Vagina (tissue), 2 donors: ENCODE measurements at places on chromosomes 7 and 10.

DNA sequence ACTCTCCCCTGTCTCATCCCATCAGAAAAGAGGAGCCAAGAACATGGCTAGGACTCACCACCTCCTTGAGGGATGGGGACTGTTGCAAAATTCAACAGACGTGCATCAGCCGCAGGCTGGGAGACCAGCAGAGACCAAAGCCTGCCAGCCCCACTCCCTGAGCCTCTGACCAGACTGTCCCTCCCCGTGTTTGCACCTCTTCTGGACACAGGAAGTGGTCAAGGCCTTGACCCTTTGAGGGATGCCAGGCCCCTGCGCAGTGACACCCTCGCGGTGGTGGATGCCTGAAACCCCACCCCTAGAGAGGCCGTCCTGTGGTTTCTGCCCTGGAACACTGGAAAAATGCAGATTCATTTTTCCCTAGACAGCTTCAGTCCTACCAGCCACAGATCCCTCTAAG is 128.4 kb upstream of the TCF7L2 start:
- DNase-seq = no peak

- no peak for DNase-seq
These were observed 130.6 kb downstream of the SPAG6 start for GRCh38 chr10:22475651-22476600.

DNA sequence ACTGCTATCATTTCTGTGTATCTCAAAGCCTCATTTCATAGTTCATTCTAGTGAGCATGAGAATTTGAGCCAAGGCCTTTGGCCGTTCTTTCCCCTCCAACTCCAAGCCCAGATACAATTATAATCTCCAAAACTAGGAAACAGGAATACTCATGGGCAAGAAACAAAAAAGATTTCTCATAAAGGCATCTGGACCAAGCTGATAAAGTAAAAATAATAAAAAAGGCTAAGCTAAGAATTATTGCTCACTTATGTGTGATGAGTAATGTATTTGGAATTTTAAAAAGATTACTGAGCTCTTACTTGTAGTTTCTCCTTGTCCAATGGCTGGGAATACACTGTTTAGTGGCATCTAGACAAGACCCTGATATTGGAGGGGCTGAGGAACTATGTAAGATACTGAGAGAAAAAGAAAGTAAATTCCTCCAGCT is 196.4 kb upstream of the POM121L12 start:
- DNase-seq = no peak

DNA sequence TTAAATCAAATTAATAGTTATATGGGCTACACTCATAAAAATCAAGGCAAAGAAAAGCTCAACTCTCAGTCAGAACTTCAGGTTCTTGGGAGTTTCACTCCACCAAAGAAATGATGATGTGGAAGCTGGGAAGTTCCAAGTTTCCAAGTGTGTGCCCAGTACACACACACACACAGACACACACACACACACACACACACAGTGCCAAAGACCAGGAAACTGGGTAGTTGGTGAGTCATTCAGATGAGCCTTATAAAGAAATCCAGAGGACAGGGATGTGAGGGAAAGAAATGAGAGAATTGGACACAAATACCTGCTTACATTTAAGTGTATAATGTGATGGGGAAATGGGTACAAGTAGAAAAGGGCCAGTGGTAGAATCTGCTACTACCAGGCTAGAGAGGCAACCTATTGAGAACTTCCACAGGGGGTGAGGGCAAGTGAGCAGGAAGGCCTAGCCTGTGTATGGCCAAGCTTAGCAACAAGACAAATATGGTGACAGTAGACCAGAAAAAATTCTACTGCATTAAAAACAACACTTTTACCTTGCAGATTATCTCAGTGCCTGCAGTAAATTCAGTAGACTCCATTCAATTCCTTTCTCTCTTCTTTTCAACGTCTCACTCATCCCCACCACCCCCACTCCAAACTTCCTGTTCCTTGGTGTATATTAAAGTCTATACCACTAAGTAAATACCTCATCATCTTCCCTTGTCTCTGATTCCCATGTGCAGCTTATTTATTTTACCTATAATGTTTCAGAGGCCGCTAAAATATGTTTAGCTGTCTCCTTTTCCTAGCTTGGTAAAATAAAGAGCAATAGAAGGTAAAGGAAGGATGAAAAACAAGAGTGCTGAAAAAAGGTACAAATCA is 95.0 kb downstream of the CABCOCO1 start:
- no peak for DNase-seq

GRCh38 chr7:16484453-16485158 is 19.1 kb upstream of the SOSTDC1 start:
- DNase-seq = no peak

GRCh38 chr10:29795850-29796249 is 161.1 kb upstream of the SVIL start:
- DNase-seq = no peak

- peak; percentile 52 for DNase-seq
These were observed 387.8 kb downstream of the GRID1 start for GRCh38 chr10:85978566-85979358.

GRCh38 chr10:106107706-106108105 is 1056.8 kb downstream of the SORCS1 start:
- no peak for DNase-seq

GRCh38 chr10:2487921-2488320 is 579.4 kb upstream of the PFKP start:
- DNase-seq = no peak

DNA sequence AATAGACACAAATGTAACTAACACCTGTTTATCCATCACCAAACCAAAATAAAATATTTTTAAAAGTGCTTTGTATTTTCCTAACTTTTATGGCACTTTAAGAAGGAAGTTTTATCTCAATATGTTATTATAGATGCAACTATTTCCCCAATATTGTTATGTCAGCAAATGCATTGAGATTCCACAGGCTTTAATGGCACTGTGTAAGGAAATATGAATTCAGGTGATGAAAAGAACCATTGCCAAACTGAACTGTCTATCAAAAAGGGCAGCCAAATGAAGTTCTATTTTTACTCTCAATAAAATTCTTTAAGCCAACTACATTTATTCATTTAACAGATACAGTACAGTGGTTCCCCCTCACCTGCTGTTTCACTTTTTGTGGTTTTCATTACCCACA is 67.2 kb upstream of the OIT3 start:
- no peak for DNase-seq

DNA sequence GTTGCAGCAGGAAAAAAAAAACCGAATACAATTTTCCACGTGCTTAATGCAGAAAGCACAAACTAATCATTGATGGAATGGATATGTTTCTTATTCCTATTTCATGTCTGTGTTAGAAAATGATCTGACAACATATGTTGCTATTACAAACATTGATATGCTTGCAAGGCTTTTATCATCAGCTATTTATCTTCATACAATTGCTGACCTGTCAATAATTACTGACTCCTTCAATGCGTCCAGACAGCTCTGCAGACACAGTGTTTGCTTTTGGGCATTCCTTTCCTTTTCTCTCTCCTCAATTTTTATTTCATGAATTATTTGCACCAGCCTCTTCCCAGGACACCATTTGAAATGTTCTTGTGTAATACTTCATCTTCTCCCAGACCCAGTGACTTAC is 246.2 kb downstream of the SEC23IP start:
- no peak for DNase-seq

GRCh38 chr10:70672165-70673042 is at the start of gene ADAMTS14:
TSS of gene ADAMTS14 (plus strand) at chr10:70672506. CDS start at chr10:70672803, 297 bp downstream.
- DNase-seq = no peak

- DNase-seq = no peak
These were observed 24.0 kb upstream of the INPP5F start for GRCh38 chr10:119701861-119702260.

- no peak for DNase-seq
These were observed 3.5 kb upstream of the GHITM start for GRCh38 chr10:84135836-84136235.

GRCh38 chr10:93566435-93567276 is at the start of gene FFAR4:
TSS of gene FFAR4 (plus strand) at chr10:93566665. CDS start at chr10:93566721, 56 bp downstream.
- DNase-seq = no peak

DNA sequence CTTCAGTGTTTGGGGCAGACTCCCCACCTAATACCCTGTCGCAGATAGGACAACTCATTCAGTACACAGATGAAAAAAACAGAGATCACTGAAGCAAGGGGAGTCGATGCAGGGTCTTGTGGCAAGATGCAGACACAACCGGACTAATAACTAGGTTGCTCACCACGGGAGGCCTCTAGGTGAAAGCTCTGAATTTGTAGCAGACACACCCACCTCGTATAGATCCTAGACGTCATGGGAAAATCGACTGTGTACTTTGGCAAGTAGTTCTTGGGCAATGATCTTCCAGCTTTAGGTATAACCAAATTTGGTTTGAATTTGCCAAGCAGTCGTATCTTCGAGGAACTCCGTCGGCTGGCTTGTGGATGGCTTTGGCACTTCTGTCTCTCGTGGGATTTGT is 88.1 kb downstream of the TCF7L2 start:
- DNase-seq = no peak

DNA sequence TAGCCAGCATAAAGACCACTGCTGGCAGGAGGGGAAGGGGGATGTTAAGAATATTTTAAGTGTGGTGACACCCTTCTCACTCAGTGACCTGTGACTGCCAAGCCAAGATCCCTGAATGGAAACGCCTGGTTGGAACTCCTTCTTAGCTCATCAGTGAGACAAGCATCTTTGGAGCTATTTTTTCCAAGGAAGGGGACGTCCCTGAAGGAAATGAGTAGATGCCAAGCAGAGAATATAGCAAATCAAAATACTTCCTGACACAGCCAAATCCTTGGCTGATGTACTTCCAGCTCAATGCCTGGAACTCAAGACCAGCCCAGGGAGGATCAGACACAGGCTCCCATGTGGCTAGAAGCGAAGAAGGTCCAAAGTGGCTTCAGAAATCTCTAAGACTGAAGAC is 82.2 kb downstream of the SORBS1 start:
- DNase-seq = no peak

DNA sequence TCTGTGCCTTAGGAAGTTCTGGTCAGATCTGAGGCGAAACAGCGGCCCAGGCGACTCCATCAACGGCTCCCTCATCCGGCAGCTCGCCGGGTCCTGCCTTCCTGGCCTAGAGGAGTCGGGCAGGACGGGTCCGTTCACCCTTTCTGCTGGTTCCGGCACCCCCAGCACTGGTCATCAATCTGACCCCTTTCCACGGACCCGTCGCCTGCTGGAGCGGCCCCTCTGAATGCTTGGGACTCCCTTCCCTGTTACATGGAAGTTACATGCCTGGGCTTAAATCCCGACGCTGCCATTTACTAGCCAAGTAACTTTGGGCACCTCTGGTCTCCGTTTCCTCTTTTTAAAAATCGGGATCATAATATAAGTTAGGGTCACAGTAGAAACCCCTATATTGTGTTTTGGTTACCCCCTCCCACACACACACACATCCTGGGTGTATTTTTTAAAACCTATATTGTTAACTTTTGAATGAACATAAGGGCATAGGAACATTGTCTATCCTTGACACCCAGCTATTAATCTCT is 607 bp upstream of the GGCT start:
- no peak for DNase-seq

DNA sequence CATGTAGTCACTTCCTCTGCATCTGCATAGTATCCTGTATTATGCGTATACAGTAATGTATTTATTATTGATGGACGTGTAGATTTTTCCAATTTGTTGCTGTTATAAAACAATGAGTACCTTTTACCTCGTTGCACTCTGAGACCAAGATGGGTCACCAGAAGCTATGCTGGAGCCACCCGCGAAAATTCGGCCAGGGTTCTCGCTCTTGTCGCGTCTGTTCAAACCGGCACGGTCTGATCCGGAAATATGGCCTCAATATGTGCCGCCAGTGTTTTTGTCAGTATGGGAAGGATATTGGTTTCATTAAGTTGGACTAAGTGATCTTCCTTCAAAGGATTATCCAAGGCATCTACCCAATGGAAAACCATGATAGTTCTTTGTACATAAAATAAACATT is 1.0 kb downstream of the PSMC2 start:
- no peak for DNase-seq

- no peak for DNase-seq
These were observed 86.8 kb downstream of the MPLKIP start for GRCh38 chr7:40047661-40048060.

- no peak for DNase-seq
These were observed 13.1 kb upstream of the ZMIZ2 start for GRCh38 chr7:44735403-44736165.

DNA sequence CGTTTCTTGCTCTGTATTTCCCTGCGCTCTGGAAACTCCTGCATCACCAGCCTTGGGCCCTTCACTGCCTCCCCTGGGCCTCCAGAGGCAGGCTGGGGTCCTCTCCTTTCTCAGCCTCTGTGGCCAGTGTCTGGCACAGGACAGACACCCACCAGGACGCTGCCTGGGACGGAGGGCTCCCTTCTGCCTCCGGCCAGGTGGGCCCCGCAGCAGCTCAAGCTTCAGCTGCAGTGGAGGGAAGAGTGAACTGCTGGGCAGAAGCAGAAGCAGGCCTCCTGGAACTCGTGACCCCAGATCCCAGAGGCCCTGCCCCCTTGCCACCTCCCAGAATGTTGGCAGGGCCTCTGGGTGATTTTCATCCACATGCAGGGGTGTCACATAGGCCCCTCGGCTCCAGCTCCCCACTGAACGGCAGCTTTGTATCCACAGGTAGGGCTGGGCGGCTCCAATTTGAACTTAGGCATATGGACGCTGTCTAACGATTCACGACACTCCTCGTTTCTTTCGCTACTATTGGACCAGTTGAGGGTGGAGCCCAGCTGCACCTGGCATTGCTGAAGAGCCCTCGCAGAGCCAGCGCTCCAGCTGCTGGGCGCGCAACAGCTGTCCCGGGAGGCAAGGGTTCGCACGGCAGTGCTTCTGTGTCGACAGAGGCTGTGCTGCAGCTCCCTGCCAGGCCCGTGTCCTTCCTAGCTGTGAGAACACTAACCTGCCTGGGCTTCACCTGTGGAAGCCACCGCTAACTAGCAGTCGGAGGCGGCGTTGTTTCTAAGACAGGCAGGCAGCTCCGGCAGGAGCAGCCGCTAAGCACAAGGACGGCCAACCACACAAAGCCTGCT is 18.4 kb upstream of the GPR146 start:
- DNase-seq = no peak

- no peak for DNase-seq
These were observed 1197.7 kb upstream of the CELF2 start for GRCh38 chr10:9819756-9820494.

- no peak for DNase-seq
These were observed 20.1 kb downstream of the TMEM176A start for GRCh38 chr7:150820578-150821198.

- no peak for DNase-seq
These were observed 267.1 kb downstream of the ARL4A start for GRCh38 chr7:12954380-12955033.

DNA sequence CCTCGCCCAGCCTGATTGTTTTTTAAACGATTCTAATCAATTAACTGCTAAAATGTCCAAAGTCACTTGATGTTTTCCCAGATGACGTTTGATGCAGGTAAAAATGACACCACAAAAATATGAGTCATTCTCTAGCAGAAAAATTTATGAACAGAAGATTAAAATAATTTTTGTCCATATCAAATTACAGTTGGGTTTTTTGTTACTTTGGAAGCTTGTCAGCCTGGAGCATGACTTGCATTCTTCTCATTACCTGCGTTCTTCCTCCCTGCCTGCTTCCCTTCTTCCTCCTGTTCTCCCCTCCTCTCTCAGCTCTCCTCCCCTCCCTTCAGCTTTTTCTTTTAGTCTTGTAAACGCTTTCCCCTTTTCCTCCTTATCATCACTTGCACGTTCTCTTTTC is 18.7 kb downstream of the IL15RA start:
- no peak for DNase-seq

GRCh38 chr10:124225029-124225466 is 131.7 kb upstream of the CHST15 start:
- no peak for DNase-seq

GRCh38 chr7:28961972-28962371 is 3.8 kb upstream of the TRIL start:
- DNase-seq = no peak
